ENCODE measurements at places on chromosomes 2 and 18.

DNA sequence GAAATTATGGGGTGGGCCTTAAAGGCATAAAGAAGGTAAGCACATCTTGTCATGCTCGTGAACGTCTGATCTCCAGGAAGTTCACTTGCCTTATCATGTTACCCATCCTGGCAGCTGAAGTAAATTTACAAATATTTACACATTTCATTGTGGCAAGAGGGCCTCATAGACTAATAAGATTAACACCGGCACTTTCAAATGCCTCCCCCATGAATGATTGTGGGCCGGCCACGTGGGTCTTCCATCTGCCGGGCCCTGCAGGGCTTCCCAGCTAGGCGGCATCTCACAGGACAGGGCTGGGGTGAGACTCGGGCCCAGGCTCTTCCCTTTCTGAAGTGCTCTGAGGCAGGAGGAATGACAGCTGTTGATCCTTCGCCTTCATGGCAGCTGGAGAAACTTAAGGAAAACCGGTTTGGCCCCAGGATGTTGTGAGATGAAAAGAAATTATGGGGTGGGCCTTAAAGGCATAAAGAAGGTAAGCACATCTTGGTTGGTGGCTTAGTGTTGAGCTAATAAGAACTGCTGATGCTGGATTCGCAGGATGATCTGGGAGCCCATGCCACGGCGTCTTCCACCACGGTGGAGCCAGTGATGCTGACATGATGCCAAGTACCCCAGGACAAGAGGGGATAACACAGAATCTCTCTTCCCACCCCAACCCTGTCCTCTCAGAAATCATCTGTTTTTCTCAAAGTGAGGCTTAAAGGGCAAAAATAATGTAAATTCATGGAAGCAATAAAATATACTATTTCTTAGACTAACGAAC lies 176.3 kb downstream of the SEPTIN10 start:
- no peak for DNase-seq

GRCh38 chr2:7394195-7394594 lies 477.0 kb downstream of the RNF144A start:
- no peak for DNase-seq

DNA sequence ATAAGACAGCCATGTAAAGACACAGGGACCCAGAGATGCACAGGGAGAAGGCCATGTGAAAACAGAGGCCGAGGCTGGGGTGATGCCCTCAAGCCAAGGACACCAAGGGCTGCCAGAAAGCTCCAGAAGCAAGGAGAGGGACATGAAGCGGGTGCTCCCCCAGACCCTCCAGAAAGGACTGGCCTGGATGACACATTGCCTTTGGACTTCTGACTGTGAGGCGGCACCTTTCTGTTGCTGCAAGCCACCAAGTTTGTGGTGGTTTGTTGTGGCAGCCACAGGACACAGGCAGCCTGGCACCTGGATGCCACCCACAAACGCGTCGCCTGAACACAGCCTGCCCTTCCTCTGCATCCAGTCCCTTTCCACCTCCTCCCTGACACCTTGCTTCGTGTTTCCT lies 67.1 kb downstream of the RHOB start:
- DNase-seq: no peak

GRCh38 chr2:149686136-149687051 lies 98.8 kb upstream of the MMADHC start:
- no peak for DNase-seq

GRCh38 chr18:65924904-65925303 lies 174.1 kb downstream of the CDH7 start:
- no peak for DNase-seq

DNA sequence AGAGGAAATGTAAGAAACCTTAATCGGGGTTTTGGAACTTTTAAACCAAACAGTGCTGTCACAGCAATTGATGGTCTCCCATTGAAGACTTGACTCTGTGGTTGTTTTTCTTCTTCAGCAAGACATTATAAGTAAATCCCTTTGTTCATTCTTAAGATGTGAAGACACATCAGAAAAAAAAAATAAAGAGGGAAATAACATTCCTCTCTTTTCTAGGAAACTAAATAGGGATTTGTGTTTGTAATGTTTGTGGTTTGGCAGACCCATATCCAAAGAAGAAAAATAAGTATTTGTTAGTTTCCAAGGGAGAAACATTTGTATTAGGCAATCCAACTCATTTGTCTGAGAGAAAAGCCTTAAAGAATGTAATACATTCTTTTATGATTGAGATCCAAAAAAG lies 359.9 kb downstream of the DSC3 start:
- no peak for DNase-seq

DNA sequence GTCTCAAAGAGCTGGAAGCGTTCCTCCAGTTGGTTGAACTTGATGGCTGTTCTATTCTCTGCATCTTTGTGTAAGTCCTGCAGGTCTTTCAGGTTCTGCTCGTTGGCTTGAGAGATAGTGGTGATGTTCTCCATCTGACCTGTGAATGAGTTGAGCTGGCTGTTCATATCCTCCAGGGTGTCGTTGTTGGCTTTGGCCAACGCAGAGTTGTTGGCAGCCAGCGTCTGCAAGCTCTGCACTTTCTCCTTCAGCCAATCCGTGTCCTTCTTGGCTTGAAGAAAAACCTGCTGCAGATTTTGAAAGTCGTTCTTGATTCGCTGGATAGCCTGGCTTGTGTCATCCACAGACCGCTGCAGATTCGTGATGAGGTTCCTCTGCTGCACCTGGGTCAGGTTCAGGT lies 78.8 kb upstream of the THOC1 start:
- no peak for DNase-seq

DNA sequence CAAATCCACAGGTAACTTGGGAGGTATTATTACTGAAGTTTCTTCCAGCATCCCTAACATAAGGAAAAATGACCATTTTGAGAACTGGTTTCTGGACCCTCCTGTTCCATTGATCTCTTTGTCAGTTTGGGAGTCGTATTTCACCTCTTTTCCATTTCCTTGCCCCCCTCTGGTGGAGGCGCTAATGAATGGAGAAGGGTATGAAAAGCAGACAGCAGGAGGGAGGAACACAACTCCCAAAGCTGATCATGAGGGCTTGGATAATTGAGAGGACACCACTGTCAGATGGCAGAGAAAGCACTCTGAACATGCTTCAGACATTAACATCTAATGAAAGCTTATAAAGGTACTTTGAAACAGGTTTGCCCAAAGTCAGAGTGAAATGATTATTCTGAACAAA lies 56.6 kb upstream of the TLK1 start:
- DNase-seq: no peak

DNA sequence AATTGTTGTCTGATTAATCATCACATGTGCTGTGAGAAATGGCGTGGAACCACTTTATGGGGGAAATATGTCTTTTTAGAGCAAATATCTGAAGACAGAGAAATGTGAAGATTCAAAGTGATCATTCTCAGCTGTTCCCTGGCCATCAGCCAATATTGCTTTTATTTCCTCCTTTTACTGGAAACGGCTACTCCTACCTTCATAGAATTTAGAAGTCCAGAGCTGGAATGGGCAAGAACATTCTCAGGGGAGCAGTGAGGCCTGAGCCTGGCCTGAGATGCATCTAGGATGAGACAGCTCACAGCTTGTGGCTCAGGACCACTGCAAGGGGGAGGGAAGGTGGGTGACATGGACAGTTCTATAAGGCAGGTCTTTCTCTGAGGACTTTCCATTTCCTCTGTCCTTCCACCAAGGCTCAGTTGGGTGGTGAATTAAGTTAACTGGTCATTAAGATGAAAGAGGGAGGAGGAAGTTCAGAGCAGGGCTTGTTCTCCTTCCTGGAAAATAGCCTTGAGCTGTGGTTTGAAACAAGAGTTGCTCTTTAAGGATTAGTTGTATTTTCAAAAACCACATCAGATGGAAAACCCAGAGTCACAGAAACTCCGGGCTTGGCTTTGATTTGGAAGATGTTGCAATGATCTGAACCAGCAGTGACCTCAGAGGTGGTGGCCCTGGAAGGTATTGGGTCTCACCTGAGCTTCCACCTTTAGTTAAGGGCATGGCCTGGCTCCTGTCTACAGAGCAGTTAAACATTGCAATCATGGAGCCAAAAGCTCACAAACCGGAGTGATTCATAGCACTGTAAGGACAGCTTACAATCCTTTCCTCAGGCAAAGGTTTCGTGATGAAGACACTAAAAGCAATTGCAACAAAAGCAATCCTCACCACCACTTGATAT lies 144.3 kb downstream of the VAPA start:
- DNase-seq: no peak

- no peak for DNase-seq
These were observed 325.1 kb upstream of the TANK start for GRCh38 chr2:160835166-160835565.

- DNase-seq: no peak
These were observed 217.1 kb upstream of the CYRIA start for GRCh38 chr2:16882706-16883105.

DNA sequence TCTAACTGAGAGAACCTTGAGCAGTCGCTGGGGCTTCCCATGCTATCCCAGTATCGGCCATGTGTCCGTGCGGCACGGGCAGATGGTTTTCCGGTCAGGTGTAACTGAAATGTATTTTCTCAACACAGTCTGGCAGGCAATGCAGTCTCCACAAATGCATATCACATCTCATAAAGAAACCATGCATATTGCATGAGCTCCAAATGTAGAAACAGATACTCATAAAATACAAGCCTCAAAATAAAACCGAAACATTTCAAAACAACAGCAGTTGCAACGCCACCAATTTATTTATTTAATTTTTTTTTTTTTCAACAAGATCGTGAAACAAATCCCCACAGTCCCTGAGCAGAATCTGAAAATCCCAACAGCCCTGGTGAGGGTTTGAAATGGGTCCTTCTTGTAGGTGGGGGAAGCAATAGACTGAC lies 299.4 kb downstream of the LPIN1 start:
- no peak for DNase-seq

DNA sequence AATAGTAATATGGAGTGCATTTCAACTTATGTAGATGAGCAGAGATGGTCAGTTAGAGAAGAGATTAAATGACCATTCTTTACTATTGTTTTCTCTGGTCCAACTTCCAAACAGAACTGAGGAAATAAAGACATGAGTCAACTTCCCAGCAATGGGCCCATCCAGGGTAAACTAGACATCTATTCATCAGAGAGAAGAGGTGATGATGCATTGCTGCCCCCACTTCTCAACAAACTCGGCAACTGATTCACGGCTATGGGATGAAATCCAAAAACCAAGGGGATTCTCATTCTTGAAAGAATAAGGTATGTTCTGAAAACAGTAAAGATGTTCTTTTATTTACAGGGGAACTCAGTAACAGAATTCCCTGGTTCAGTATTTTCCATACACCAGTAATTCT lies 190.7 kb downstream of the RDH14 start:
- no peak for DNase-seq

DNA sequence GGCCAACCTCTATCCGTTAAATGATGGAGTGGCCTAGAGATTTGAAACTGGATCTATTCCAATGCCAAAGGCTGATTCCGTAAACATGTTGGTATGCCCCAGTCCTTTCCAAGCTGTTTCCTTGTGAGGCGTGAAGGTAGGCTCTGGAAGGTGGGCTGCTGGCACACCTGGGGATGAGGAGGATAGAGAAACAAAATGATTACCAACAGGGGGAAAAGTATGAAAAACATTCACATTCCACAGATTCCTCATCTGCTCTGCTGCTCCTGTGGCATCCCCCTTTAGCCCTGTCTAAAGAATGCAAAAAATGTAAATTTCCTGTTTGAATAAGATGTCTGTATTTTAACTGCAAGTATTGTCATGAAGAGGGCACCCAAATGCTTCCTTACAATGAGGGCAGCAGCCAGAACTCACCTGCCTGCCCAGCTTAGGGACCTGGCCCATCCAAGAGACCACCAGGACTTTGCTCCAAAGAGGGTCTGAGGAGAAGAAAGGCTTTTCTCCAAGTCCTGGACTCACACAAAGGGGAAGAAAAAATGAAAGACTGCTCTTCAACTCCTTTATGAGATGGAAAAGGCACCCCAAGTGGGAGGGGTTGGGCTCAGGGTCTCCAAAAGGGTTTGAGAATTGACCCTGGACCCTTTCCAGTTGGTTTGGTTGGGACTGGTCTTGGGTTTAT lies 132.3 kb upstream of the PELI1 start:
- no peak for DNase-seq

Data from brain pericyte (primary cell).